Inflammatory macrophage treated with lipopolysaccharide for 1 hour (primary cell): ENCODE measurements at places on chromosomes 4 and X.

DNA sequence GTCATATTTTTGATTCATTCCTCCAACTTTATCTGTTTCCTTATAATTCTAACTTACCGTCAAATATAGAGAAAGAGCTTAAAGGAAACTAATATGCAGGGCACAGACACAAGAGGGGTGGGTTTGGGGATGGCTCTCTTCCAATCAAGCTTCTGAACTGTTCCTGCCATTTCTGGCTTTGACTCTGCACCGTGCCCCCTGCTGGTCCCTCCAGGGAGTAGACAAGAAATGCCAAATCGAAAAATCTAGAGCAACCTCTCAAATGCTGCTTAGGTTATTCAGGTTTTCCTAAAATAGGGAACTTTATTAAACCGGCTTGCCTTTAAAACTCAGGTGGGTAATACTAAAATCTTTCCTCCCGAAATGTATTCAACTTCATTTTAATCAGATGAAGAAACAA is 39.8 kb upstream of the VCX3A start:
- DNase-seq: no peak

- no peak for DNase-seq
Measured at GRCh38 chr4:30386266-30386895, 333.8 kb upstream of the PCDH7 start.

- no peak for DNase-seq
Measured at GRCh38 chr4:121846662-121847061, 23.0 kb upstream of the CCNA2 start.

DNA sequence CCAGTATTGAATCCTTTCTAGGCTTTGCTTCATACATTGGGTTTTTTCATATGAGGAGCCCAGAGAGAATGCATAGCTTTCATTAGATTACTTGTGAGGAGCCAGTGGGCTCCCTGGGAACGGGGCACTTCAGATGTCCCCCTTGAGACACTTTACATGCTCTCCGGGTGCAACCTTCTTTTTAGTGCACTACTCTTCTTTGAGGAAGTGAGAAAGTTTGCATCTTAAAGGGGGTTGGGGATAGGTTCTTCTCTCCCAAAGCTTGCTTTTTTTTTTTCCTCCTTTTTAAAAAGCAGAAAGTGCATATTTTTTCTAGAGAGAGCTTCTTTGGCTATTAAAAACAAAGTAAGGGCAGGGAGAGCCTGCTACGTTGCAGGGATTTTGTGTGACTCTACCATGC is 4.3 kb downstream of the HADH start:
- no peak for DNase-seq

- DNase-seq: no peak
Measured at GRCh38 chr4:129355031-129355430, 259.1 kb downstream of the C4orf33 start.

DNA sequence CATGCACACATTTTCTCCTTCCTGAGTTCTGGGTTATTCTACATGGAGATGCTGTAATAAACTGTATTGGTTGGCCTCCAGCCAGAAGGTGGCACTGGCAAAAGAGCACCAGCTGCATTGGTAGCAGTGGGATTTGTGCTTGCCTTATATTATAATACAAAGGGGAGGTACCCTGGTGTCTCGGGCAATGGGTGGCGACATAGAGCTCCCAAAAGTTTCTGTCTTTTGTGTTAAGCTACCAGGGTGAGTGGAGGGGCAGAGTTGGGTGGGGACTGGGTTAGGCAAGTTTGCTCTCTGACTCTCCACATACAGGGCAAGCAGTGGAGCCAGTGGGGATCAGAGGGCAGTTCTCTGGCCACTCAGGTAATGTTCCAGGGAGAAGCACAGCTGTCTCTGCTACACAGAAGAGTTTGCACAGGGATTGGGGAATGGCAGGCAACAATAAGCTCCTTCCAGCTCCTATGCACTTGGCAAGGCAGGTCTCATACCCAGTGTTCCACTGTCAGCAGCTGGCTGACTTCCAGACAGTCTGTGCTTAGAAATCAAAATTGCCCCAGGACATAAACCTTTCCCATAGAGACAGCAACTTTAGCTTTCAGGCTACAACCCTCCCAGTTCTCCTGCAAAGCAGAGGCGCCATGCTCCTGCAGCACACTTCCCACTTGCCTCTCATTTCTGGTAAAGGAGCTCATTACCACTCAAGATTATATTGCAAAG is 463.9 kb upstream of the PCDH7 start:
- DNase-seq: no peak

GRCh38 chrX:56802921-56803849 is 74.1 kb downstream of the NBDY start:
- DNase-seq: no peak

DNA sequence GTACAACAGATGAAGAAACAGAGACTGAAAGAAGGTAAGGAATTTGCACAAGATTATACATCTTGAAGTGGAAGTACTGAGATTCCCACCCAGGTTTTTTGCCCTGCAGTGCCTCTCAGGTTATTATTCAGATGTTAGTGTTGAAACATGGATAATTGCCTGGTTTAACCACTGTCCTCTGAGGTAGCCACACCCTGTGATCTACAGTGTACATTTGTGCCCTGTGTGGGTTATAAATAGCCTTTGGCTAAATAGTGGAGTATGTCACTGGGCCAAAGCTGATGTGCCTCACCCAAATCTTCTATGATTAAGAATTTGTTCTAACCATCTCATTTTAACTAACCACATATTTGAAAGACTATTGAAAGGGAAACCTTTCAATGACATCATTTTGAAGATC is 5.4 kb upstream of the ASB5 start:
- no peak for DNase-seq

DNA sequence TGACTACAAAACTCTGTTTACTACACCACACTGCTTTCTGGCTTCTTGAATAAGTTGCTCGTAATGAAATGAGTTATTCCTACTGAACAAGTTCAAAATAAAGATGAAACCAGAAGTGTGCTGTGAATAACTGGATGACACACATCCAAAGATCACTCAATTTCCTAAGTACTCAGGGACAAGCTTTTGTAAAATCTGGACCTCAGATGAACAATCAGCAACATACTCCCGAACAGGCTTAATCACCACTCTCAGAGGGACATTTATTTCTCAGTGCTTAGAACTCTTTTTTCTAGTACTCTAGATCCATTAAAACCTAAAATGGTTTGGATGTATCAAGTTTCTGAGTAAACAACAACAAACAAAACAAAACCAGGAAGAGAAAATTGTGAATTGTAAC is 61.5 kb upstream of the EXOC1L start:
- no peak for DNase-seq

- DNase-seq: peak; percentile 65
Measured at GRCh38 chrX:101348452-101349192, at the start of gene TIMM8A. TIMM8A (minus strand) TSS chrX:101348742; CDS start chrX:101348664, 78 bp downstream.

- no peak for DNase-seq
Measured at GRCh38 chr4:186761393-186761792, 37.7 kb upstream of the FAT1 start.

- peak; percentile 4 for DNase-seq
Measured at GRCh38 chr4:123856689-123857545, 460.3 kb downstream of the SPRY1 start.

GRCh38 chr4:26173619-26174018 is 147.2 kb upstream of the RBPJ start:
- DNase-seq: no peak

- no peak for DNase-seq
Measured at GRCh38 chr4:18075823-18076433, 54.4 kb upstream of the LCORL start.

DNA sequence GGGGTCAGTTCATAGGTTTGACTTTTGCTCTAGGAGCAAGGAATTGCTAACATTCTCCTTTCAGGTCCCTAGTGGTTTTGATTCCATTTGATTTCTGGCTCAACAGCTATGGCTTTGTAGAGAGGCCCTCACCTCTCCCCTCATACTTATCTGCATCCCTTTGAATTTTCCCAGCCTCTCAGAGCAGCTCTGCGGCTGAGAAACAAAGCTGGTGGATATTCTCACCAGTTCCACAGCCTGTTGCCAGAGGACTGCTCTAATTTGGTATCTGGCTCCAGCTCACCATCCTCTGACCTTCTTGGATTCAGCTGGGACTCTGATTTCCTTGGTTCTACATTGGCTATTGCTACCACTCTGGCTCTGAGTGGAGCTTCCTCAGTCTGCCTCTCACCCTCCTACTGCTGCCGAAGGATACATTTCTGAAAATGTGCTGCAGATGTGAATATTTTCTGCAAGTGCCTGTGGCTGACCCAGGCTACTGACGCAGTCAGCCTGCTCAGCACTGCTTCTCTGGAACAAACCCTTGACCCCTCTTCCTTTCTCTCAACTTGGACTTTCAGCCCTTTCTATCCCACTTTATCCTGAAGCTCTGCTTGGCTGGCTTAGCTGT is 110.9 kb upstream of the ENPEP start:
- no peak for DNase-seq

GRCh38 chr4:92825256-92825655 is 521.5 kb downstream of the GRID2 start:
- DNase-seq: no peak

DNA sequence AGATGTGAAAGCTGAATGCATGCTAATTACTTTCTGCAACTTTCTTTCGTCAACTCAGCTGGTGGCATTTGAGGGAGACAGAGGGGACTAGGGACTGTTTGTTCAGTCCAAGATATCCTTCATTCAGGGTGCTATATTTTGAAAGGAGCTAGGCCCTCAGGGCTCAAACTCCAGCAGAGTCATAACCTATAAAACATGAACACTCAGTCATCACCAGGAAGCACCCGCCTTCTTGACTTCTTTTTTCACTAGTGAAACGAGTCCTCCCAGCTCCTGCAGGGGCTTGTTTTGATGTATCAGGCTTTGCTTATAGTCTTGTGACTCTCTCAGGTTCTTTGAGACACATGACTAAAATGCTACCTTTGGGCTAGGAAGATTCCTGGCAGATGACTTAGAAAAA is 230.6 kb downstream of the PCDH7 start:
- DNase-seq: no peak

GRCh38 chrX:130120321-130120731 is 10.0 kb upstream of the ELF4 start:
- DNase-seq: no peak

GRCh38 chrX:151505796-151506195 is 57.7 kb upstream of the PASD1 start:
- no peak for DNase-seq

- DNase-seq: no peak
Measured at GRCh38 chrX:153812220-153812619, 17.8 kb downstream of the SSR4 start.

DNA sequence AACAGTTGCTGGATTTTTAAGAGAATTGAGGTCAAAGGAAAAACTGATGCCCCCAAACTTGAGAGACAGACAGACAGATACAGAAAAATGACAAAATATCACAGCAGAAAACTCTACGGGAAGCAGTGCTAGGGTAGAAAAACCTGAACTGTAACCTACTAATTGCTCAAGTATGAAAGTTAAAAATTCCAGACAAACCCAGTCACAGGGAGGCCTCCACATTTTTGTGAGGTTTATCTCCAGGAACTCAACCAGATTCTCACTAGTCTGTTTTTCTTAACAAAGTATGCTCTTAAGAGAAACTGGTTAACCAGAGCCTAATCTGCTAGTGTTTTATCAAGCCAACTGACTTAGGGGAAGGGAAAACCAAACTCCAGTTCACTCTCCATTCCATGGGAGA is 19.9 kb upstream of the PPP3CA start:
- DNase-seq: no peak

DNA sequence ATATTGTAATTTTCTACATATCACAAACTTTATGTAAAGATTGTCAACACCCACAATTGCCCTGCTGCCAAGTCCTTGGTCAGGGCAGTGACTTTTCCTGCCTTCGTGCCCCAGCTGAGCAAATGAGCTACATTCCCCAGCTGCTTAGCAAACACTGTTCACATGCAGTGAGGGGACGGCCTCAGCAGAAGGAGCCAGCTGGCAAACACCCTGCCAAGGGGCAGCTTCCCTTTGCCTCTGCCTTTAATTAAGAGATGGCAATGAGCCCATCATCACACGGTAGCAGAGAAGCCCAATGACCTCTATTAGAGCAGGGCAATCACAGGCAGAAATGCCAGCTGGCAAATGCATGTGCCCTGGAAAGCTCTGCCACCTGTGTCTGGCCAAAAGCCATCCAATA is 253.4 kb downstream of the EPHA5 start:
- DNase-seq: no peak

- no peak for DNase-seq
Measured at GRCh38 chr4:177596035-177596434, 153.8 kb upstream of the AGA start.

DNA sequence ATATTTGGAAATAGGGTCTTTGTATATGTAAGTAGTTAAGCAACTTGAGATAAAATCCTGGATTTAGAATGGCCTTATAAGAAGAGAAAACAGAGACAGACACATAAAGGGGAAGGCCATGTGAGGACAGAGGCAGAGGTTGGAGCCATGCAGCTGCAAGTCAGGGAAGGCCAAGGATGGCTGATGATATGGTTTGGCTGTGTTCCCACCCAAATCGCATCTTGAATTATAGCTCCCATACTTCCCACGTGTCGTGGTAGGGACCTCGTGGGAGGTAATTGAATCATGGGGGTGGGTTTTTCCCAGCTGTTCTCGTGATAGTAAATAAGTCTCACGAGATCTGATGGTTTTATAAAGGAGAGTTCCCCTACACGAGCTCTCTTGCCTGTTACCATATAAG is 76.3 kb downstream of the STK32B start:
- no peak for DNase-seq

GRCh38 chr4:142353149-142353738 is 492.9 kb downstream of the INPP4B start:
- DNase-seq: peak; percentile 63

GRCh38 chr4:663438-664428 is 10.3 kb downstream of the ATP5ME start:
- DNase-seq: no peak

DNA sequence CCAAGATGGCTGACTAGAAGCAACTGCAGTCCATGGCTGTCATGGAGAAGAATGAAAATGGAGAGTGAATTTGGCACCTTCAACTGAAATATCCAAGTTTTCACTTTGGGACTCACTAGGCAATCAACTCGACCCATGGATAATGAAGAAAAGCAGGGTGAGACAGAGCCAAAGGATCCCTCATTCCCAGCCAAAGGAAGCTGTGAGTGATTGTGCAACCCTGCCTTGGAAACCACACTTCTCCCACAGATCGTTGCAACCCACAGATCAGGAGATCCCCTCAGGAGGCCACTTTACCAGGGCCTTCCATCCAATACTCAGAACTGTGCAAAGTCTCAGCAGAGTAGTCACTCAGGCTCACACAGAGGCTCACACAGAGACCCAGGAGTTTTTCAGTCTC is 4.5 kb downstream of the CFAP299 start:
- DNase-seq: peak; percentile 6

GRCh38 chr4:77264826-77265225 is 107.8 kb downstream of the CCNG2 start:
- DNase-seq: no peak

DNA sequence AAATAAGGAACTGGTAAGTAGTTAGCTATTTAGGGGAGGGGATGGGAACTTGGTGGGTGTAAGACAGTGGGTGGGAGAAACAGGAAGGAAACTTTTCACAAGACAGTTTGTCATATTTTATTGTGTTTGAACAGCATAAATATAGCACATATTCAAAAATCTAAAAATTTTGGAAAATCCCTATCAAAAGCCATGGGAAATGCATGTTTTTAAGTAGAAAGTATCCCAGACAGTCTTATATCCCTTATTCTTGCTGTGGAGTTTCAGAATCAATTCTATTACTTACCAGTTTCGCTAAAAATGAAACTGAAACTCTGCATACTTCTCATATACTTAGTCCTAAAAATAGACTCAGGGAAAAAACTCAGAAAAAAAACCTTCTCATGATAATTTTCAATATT is 22.3 kb upstream of the RASGEF1B start:
- DNase-seq: peak; percentile 94

GRCh38 chr4:82851885-82852750 is 38.8 kb downstream of the SEC31A start:
- DNase-seq: peak; percentile 41

GRCh38 chr4:158005021-158005420 is 167.8 kb downstream of the GASK1B start:
- DNase-seq: no peak
